ENCODE measurements at places on chromosomes 7 and 10.

- no peak for DNase-seq
Measured at GRCh38 chr7:132655131-132655727, 79.0 kb upstream of the PLXNA4 start.

- no peak for DNase-seq
Measured at GRCh38 chr10:46197050-46197449, 89.7 kb upstream of the ANTXRL start.

GRCh38 chr7:6385909-6386560 is 61.7 kb downstream of the DAGLB start:
- DNase-seq: no peak

- no peak for DNase-seq
Measured at GRCh38 chr7:77881871-77882270, 83.3 kb downstream of the PHTF2 start.

DNA sequence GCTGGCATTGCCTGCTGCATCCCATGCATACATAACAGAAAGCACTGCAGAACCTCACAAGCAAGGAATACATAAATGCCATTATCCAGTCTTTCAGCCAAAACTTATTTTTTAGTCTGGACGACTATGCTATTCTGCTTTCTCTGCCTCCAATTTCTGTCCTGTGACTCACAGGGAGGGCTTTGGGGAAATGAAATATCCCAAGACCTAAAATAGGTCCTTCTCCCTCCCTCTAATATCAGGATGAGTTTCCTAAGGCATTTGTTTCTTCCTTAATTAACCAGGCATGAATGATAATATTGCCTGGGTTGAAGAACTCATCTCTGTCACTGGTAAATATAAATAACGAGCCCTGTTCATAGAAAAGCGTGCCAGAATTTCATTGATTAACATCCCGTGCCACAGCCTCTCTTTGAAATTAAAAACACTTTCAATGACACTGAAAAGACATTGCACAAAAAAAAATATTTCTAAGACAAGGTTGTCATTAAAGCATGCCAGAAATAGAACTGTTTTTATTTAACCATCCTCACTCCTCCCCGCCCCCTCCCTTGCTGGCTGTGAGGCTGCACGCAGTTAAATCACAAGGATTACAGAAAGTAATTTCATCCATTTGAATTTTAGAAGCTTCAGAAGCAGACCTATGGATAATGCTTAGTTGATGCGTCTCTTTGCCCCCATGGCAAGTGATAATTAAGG is 103.0 kb upstream of the ANKRD1 start:
- DNase-seq: no peak

GRCh38 chr7:96189129-96189820 is 132.6 kb downstream of the SLC25A13 start:
- no peak for DNase-seq

DNA sequence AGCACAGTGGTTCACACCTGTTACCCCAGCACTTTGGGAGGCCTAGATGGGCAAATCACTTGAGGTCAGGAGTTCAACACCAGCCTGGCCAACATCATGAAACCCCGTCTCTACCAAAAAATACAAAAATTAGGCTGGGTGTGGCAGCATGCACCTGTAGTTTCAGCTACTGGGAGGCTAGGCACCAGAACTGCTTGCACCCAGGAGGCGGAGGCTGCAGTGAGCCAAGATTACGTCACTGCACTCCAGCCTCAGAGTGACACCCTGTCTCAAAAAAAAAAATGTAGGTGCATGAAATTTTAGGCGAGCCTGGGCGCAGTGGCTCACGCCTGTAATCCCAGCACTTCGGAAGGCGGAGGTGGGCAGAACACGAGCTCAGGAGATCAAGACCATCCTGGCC is 9.6 kb downstream of the BCL7B start:
- DNase-seq: no peak

DNA sequence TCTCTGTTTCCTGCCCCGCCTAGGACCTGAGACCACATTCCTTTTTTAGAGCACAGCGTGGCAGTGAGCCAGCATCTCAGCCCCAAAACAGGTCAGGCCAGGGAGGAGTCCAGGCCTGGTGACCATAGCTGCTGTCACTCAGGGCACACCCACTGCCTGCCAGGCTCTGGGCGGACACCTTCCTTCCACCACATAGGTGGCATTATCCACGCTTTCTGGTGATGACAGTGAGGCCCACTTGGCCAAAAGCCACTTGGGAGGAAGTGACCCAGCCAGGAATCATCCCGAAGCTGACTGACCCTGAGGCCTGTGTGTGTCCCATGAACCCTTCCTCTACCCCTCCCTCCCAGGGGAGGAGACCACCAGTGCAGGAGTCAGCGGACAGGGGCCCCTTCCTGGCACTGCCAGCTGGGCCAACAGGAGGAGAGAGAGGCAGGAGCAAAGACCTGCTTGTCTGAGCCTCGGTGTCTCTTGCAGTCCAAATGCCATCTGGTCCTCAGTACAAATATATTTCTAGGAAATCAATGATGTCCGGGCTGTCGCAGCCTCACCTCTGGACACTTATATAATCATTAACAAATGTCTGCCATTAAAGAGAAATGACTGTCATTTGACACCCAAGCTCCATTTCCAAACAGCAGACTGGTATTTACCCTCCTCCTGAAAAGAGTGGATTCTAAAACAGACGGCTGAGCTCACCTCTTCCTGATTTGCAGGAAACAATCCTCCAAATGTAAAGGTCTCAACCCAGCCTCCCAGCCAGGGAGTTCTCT is 63.0 kb downstream of the ABRAXAS2 start:
- DNase-seq: no peak

- DNase-seq: no peak
Measured at GRCh38 chr7:31776616-31777015, 89.6 kb downstream of the PPP1R17 start.
